ENCODE measurements at places on chromosomes 1 and 21.
A peak's percentile ranks its signal among the peaks of the same experiment; 100 is the strongest.

DNA sequence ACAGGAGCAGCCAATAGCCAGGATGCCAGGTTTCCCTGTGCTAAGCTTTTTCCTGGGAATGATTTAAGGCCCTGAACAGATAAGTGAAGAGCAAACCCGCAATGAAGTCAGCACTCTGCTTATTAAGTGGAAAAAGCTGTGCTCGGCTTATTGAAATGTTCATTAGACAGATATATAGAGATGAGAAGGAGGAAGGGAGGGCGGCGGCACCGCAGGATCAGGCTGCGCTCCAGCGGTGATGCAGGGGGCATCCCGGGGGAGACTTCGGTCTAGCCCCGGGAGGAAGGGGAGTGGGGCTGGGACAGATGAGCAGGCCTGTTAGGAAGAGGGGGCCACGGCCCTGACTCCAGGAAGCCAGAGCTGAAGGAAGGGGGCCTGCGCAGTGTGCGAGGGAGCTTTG is 115.0 kb downstream of the TMEM53 start:
- no peak for DNase-seq

DNA sequence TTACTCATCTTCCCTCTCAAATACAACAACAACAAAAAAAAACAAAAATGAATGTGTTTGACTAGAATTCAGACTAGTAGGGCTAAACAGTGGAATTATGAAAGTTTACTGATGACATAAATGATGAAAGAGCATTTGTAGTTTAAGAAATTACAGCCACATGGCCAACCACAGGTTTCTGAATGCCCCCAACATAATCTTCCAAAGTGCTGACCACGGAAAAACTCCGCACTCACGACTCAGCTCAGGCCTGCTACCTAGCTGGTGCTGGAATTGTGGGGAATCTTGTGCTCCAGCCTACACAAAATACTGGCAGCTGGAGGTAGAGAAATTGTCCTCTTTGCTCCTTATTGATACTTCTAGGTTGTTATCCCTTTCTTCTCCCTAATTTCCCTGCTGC is 23.6 kb upstream of the TBX15 start:
- DNase-seq, result no peak

DNA sequence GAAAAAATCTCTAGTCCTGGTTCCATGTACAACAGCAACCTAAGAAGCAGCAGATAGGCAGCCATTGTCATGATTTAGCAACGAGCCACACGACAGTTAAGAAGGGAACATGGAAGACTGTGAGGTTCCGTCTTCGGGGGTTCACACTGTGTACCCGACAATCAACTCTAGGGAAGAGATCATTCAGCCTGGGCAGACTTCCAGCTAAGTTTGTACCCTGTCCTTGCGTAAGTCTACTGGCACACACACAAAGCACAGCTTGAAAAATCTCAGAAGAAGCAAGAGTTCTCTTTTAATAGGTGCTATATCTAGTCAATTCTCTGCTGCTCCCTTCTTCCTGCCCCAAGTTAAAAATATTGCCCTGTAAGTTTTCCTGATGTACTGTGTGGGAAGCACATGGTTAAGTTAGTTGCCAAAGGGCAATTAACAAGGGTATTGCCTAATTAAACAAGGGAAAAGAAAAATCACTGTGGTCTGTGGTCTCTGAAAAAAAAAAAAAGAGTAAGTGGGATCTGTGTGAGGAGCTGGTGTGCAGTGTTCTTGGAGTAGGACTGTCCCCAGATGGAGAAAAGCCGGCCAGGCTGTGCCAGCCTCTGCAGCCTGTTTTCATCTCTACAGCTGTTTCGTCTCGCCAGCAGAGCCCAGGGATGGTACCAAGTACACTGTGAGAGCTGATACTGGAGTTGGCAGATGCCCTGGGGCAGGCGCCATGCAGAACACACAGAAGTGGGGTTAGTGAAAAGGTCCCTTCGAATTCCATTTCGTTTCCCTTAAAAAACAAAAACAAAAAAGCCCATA is 6.4 kb upstream of the MYBPHL start:
- DNase-seq, result no peak

- no peak for DNase-seq
Observed at GRCh38 chr1:7960165-7960564, 1.3 kb upstream of the PARK7 start.

DNA sequence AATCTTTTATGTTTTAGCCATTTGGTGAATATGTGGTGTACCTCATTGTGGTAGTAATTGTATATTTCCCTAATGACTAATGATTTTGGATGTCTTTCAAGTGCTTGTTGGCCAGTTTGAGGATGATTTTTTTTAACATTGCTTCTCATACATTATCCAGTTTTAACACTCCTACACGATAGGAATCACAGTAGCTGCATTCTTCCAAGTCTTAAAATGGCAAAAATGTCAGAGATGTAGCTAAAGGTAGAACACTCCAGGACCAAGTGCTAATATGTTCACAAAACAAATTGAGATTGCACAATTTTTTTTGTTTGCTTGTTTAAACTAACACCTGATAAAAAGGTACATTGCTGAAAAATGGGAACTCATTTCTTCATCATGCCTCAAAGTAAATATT is 11.7 kb downstream of the USP25 start:
- DNase-seq, result no peak

GRCh38 chr1:212498283-212499040 is 65.7 kb downstream of the NENF start:
- DNase-seq, result no peak

GRCh38 chr21:34570313-34570712 is 44.6 kb downstream of the RCAN1 start:
- no peak for DNase-seq

- no peak for DNase-seq
Observed at GRCh38 chr1:208058756-208059155, 147.8 kb upstream of the CD34 start.

DNA sequence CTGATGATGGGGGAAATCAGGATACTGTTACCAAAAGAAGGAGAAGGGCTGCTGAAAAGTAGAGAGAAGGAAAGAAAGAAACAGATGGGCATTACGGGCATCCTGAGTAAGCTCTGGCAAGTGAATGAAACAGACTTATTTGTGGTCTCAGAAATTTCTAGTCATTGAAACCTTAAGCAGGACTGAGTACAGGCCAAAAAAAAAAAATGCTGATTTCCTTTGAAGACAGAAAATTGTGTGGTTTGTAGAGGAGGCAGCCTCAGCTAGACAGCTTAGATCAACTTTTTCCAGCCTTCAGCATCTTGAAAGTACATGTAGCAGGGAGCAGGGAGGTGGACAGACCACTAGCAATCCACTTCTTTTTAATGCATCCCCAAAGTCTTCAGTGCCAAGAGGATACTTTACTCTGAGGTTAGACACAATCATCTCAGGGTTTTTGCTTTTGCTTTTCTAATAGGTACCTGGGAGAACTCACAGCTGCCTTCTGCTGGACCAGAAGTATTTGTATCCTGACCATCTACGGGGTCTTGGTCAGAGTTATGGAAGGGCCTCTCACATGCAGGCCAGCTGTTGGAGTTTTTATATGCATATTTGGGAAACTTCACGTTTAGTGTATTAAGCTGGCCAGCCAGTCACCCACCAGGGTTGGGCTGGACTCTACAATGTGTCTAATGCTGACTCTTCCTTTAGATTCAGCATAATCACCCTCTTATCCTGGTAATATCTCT is 10.6 kb upstream of the CAPZB start:
- no peak for DNase-seq

- DNase-seq, result no peak
Observed at GRCh38 chr1:81703391-81703755, 97.4 kb upstream of the ADGRL2 start.

DNA sequence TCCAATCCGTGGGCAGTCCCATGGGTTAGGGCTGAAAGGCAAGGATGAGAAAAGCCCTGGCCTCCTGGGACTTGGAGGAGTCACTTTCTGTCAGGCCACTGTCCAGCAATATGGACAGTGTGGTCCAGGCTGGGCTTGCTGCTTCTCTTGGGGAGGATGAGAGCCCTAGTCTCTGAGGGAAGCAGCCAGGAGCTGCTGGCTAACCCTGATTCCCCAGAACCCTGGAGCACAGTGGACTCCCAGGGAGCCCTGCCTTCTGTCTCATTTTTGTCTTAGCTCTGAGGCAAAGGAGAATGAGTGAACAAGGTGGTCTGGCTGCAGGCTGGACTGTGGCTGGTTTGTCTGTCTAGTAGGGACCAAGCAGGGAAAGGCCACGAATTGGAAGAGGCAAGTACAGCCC is 23.8 kb upstream of the EDN2 start:
- DNase-seq, result no peak

- DNase-seq, result no peak
Observed at GRCh38 chr1:53722025-53722424, 16.9 kb downstream of the GLIS1 start.

GRCh38 chr21:40809673-40810197 is 37.2 kb downstream of the DSCAM start:
- DNase-seq, result no peak

GRCh38 chr1:211724687-211725196 is 49.3 kb upstream of the NEK2 start:
- DNase-seq, result no peak

GRCh38 chr21:37032877-37033471 is 26.5 kb downstream of the RIPPLY3 start:
- DNase-seq, result no peak

DNA sequence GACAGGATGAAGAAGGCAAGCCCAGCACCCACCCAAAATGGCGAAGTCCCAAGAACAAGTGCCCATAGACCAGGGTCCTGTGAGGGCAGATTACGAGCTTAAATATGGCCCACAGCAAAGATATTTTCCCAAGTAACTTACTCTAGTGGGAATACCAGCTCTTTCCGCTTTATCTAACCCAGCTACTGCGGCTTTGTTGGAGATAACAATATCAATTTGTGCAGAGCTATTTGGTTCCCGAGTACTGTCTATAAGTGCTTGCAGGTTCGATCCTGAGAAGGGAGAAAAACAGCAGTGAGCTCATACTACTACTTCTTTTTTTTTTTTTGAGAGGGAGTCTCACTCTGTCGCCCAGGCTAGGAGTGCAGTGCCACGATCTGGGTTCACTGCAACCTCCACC is 14.3 kb upstream of the DNAJC28 start:
- DNase-seq, result no peak

DNA sequence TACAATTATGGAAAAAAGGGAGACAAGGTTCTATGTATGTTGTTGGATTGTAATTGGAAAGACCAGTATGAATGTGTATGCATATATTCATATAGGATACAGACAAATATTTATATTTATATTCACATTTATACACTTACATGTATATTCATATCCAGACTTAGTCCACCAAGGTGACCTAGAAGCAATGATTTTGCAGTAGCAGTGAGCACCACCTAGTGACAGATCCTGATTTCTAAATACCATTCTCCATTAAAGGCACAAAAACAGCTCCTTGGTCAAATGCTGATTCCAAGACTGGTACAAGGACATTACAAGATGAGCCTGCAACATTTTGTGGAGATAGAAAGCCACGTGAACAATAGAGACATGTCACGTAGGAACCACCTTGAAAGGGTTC is 153.4 kb downstream of the SDCCAG8 start:
- no peak for DNase-seq

DNA sequence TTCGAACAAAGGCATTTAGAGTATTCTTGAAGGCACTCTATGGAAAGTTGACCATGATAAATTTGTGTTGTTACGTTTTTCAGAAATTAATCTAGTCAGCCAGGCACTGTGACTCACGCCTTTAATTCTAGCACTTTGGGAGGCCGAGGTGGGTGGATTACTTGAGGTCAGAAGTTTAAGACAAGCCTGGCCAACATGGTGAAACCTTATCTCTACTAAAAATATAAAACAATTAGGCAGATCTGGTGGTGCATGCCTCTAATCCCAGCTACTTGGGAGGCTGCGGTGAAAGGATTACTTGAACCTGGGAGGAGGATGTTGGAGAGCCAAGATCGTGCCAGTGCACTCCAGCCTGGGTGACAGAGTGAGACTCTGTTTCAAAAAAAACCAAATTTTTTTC is 130.6 kb upstream of the BRINP3 start:
- DNase-seq, result no peak

- no peak for DNase-seq
Observed at GRCh38 chr1:24393892-24394291, 19.7 kb downstream of the STPG1 start.

- peak; percentile 30 for DNase-seq
Observed at GRCh38 chr1:23081376-23081775, 62.1 kb downstream of the KDM1A start.

DNA sequence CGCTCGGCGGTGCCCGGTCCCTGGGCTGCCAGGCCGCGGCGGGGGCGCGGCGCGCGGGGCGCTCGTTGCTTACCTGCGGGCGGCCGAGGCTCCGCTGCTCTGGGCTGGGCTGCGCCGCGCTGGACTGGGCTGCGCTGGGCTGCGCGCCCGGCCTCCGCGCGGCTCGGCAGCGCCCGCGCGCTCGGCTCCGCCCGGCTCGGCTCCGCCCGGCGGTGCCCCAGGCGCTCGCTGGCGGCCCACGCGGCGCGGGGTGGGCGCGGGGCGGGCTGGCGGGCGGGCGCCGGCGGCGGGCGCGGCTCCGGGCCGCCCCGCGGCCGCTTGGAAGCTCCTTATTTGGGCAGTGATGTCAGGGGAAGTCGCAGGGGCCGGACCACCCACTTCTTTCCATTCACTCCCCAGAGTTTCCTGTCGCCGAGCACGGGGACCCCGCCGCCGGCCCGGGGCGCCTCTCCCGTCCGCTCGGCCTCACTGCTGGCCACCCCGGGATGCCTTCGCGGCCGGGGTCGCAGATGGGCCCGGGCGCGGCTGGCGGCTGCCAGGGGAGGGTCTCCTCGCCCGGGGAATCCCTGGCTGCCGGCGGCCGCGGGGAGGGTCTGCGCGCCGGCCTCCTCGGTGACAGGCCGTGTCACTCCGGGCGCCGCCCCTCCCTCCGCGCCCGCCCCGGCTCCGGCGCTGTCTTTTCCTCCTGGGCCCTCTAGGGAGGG is 177.7 kb upstream of the EDN2 start:
- DNase-seq, result peak; percentile 37

- no peak for DNase-seq
Observed at GRCh38 chr1:65773391-65774123, 19.1 kb upstream of the PDE4B start.

GRCh38 chr21:29382030-29382654 is 83.4 kb downstream of the BACH1 start:
- DNase-seq, result peak; percentile 47

GRCh38 chr1:25118546-25118945 is 113.8 kb downstream of the SYF2 start:
- no peak for DNase-seq

- no peak for DNase-seq
Observed at GRCh38 chr1:63929106-63929478, 155.3 kb downstream of the ROR1 start.

DNA sequence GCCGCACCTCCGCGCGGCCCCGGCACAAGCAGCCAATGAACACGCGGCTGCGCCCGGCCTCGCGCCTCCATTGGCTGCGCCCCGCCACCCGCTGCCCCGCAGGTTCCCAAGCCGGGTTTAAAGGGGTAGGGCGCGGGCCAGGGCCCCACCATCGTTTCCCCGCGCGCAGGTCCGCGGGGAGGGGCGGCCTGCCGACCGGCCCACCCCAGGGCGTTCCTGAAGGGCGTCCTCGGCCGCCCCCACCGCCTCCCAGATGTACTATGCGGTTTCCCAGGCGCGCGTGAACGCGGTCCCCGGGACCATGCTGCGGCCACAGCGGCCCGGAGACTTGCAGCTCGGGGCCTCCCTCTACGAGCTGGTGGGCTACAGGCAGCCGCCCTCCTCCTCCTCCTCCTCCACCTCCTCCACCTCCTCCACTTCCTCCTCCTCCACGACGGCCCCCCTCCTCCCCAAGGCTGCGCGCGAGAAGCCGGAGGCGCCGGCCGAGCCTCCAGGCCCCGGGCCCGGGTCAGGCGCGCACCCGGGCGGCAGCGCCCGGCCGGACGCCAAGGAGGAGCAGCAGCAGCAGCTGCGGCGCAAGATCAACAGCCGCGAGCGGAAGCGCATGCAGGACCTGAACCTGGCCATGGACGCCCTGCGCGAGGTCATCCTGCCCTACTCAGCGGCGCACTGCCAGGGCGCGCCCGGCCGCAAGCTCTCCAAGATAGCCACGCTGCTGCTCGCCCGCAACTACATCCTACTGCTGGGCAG is at the start of gene OLIG1:
TSS of gene OLIG1 (plus strand) at position 148 of the 750 bp plus-strand sequence. CDS start at position 254, 106 bp downstream.
- peak; percentile 99 for DNase-seq

Data from T47D (cell line).